ENCODE measurements at places on chromosomes 7 and 10.

DNA sequence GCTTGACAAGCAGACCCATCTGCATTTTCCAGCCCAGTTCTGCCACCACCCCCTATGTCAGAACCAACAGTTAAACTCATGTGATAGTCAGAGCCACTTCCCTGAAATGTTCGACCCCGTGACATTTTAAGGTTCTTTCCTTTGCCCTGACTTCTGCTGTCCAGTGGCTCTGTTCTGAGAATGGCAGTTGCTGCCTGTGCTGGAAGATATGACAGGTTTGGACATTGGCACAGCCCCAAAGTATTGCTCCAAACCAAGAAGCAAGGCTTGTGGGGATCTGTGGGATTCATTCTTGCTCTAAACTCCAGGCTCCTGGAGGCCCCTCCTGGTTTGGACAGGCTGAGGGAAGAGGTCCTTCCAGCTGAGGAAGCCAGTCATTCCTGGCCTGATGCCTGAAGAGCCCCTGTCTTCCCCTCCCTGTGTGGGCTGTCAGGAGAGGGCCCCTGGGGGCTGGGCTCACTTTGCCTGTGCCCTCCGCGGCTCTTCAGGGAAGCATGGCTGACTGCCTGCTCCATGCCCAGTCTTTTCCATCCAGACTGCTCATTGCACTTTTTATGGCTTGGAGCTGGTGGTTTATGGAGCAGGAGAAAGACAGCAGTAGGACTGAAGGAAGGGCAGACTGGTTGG lies 138.0 kb downstream of the CDH23 start:
- DNase-seq = no peak

DNA sequence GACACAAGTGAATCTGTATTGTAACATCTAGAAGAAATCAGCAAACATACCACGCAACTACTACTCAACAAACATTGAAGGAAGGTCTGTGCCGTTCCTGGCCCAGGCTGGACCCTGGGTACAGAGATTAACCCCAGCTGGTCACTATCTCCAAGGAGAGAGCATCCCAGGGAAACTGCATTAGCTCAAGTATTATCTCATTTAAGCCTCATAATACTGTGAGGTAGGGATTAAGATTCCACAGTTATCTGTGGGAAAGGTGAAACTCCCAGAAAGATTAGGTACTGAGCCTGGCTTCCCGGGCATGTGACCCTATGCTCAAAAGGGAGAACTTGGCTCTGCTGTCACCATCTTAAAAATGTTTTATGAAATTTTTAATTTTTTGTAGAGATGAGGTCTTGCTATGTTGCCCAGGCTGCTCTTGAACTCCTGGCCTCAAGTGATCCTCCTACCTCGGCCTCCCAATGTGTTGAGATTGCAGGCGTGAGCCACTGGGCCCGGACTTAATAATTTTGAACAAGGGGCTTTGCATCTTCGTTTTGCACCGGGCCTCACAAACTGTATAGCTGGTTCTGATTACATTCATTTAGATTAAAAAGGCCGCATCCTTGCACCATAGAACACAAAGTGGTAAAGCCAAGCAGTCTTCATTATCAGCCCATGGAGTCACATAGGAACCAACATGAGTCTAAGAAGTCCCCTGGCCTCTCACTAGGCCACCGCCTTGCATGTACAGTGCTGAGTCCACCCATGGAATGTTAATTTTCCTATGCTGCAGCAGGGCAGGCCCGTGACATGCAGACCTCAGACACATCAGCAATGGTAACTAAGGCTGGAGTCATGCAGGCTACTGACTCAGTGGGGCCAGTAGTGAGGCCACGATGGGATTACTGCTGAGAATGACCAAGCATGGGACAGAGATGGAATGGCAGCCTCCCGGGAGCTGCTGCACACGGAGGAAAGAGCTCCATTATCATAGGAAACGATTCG lies 5.5 kb upstream of the CTBP2 start:
- DNase-seq = no peak

DNA sequence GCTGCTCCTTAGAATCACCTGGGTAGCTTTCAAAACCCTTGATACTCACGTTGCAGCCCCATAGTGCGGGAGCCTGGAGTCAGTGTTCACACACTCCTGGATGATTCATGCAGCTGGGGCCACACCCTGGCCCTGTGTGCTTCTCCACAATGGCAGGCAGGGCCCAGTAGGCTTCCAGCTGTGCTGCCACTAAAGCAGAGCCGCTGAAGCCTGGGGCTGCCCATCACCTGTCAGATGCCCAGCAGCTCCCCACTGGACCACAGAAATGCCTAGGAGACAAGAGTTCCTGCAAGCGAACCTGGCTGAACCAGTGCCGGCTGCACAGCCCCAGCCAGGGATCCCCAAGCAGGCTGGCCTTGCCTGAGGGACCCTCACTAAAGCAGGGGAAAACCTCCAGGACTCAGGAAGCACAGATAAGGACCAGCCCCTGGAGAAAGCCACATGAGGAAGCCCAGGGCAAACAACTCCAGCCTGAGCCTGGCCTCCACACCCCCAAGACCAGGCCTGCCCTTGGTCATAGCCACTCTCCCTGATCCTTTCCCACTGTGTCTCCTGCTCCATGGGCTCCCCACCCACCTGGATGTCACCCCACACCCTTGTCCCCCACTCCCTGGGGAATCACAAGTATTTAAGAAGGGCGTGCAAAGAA lies 111.9 kb downstream of the GRID1 start:
- peak; percentile 29 for DNase-seq

DNA sequence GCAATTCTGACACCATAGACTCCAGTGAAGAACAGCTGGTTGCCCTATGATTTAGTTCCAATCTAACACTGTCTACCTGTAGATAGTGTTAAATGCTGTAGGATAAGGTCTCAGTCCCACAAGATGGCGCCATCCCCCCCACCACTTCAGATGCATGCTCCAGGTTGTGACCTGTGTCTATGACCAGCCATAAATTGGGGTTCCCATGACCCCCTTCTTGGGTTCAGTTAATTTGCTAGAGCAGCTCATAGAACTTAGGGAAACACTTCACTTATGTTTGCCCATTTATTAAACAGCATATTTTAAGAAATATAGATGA lies 13.1 kb downstream of the CCSER2 start:
- DNase-seq = no peak

- no peak for DNase-seq
Observed at GRCh38 chr10:16505161-16505560, 16.5 kb downstream of the C1QL3 start.

- no peak for DNase-seq
Observed at GRCh38 chr7:100791881-100792666, 35.2 kb downstream of the EPHB4 start.

DNA sequence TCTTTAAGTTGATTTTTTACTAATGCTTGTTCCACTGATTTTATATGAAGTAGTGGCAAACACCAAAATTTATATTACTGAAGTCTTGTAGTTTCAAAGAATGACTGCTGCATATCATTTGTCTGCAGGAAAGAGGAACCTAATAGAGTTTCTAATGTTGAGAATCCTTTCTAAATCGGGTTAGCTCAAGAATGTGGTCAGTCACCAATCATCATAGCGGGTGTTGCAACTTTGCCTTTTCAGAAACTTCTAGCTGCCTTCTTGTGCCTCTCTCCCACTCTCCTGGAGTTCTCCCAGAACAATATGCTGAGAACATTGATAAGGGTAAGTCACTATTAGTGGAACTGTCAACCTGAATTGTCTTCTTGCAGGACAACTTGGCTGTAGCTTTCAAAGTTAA lies 524.8 kb upstream of the SORCS1 start:
- no peak for DNase-seq

- DNase-seq = no peak
Observed at GRCh38 chr10:29666201-29666600, 31.4 kb upstream of the SVIL start.

DNA sequence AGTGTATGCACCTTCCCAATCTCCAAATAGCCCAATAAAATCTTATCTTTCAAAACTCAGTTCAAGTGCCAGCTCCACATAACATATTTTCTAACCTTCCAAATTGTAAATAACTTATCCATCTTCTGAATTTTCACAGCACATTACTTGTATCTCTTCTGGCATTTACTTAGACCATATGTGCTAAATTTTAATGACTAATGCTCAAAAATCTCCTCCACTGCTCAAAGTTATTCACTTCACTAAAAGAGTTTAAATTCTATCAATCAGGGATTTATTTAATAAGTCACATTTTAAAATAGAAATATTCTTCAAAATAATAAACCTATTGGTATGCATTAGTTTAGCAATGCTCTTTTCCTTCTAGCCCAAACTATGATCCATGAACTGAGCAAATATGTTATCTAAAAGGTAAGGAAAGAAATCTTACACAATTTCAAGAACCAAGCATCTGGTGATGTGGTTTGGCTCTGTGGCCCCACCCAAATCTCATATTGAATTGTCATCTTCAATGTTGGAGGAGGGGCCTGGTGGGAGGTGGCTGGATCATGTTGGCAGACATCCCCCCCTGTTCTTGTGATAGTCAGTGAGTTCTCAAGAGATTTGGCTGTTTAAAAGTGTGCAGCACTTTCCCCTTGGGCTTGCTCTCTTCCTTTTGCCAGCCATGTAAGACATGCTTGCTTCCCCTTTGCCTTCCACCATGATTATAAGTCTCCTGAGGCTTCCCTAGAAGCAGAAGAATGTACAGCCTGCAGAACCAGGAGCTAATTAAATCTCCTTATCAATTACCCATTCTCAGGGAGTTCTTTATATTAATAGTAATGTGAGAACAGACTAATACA lies 28.1 kb upstream of the GPR22 start:
- no peak for DNase-seq

- DNase-seq = no peak
Observed at GRCh38 chr10:99921948-99922347, 87.8 kb downstream of the DNMBP start.

- DNase-seq = no peak
Observed at GRCh38 chr10:17059197-17059688, 70.4 kb downstream of the CUBN start.

- DNase-seq = no peak
Observed at GRCh38 chr10:80472234-80473095, 18.4 kb downstream of the TSPAN14 start.

DNA sequence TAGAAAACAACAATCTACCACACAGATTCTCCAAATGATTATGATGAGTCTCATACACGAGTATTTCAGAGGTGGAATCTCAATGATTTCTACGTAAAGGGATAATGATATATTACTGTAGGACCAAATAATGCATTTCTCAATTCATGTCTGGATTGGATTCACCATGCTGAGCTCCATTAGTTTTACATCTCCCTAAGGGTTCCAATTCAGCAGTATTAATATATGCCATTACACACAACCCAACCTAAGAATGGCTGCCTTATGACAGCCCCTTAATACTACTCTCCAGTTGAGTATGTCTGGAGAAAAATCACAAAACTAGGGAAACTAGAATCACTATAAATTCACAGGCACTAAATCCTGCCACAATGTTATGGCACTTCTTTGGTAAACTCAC lies 234.3 kb upstream of the PLXNA4 start:
- DNase-seq = no peak

DNA sequence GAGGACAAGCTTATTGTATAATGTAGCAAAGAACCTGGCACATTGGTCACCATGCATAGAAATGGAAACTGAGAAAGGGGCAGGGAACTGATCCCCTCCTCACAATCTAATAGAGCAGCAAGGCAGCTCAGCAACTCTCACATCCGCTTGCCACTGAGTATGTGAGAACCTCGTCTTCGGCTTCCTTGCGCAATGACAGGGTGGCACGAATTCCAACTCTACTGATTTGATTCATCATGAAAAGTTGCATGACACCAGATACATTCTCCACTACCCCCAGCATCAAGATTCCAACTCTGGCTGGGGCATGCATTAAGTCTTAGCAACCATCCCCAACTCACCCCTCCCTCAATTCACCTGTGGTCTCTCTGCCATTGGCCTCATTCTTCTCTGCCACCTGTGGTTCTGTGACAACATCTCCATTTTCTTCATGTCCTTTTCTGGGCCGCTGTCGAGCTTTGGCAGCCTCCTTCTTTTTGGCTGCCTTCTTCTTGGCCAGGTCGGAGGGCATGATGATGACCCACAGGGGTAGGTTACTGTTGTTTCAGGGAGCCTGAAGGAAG lies 976 bp downstream of the ABCF2 start:
- DNase-seq = no peak

GRCh38 chr7:537911-538634 lies 18.4 kb upstream of the PDGFA start:
- DNase-seq = peak; percentile 98

DNA sequence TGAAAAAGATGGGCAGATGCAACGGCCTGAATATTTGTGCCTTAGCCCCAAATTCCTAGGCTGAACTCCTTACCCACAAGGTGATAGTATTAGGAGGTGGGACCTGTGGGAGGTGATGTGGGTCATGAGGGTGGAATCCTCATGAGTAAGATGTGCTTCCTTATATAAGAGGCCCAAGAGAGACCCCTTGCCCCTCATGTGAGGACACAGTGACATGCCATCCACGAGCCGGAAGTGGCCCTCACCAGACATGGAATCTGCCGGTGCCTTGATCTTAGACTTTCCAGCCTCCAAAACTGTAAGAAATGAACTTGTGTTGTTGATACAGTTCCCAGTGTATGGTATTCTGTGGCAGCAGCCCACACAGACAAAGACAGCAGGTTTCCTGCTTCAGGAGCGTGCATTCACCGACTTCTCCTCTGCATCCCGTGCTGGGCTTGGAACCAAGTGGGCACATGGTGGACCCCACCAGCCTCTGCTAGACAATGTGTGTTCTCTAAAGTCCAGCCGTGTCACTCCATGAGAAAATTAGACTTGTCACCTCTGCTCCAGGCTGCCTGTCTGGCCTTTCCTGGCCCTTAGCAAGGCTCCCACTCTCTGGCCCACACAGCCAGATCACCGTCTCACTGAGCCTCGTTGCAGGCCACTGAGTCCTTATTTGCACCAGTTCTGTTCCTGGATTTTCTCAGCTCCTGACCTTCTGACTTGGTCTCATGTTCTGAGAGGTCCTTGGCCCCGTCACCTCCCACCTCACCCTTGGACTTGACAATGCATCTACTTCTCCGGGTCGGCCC lies 52.9 kb upstream of the CACUL1 start:
- peak; percentile 19 for DNase-seq

- DNase-seq = no peak
Observed at GRCh38 chr10:42476101-42476500, 162.3 kb downstream of the ZNF33B start.

- no peak for DNase-seq
Observed at GRCh38 chr10:22475651-22476600, 130.6 kb downstream of the SPAG6 start.

- no peak for DNase-seq
Observed at GRCh38 chr7:87154166-87154565, 1.9 kb downstream of the DMTF1 start.

- peak; percentile 23 for DNase-seq
Observed at GRCh38 chr7:2196381-2197378, 36.1 kb downstream of the MAD1L1 start.

- DNase-seq = no peak
Observed at GRCh38 chr7:46239846-46240245, 318.8 kb upstream of the IGFBP3 start.

- no peak for DNase-seq
Observed at GRCh38 chr10:42795701-42796100, 13.1 kb downstream of the BMS1 start.

GRCh38 chr7:77702968-77703472 lies 6.8 kb downstream of the RSBN1L start:
- no peak for DNase-seq

- no peak for DNase-seq
Observed at GRCh38 chr7:114432703-114433102, 18.1 kb downstream of the FOXP2 start.

Measured in Caco-2 (cell line).